T-helper 1 cell (primary cell): ENCODE measurements at places on chromosomes 6 and 20.

- DNase-seq, result no peak
Observed at GRCh38 chr20:42181064-42181463, 562.9 kb upstream of the CHD6 start.

DNA sequence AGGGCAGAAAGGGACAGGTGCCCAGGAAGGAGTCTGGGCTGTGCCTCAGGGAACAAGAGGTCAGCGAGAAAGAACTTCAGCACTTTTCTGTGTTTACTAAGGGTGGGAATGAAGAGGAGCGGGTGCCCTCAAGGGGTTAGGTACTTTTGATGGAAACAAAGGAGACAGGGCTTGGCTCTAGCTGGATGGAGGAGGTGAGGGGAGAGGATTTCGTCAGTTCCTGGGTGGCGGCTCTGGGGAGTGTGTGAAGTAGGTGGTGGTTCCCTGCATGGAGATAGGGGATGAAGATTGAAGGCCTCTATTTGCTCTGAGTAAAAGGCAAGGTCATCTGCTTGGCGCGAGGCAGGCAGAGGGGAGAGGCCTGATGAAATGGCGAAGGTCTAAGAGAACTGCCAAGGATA is 40.0 kb upstream of the ANKRD60 start:
- DNase-seq, result no peak

DNA sequence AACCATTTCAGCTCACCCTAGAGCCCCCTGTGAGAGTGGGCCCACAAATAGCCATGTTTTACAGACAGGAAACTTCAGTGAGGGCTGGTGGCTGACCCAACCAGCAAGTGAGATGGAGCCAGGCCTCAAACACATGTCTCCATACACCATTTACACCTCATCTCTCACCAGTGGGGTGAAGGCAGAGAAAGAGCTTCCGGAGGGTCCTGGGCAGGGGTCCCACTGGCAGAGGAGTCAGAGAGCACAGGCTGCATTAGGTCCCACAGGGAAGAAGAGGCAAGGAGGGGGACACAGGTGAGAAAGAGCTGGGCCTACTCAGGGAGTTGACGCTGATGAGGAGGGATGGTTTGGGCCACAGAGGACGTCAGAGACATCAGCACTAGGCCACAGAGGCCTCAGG is 172.6 kb downstream of the VEGFA start:
- no peak for DNase-seq

- no peak for DNase-seq
Observed at GRCh38 chr6:134447423-134447822, 129.5 kb upstream of the SGK1 start.

GRCh38 chr6:129785756-129786135 is 75.4 kb downstream of the TMEM244 start:
- DNase-seq, result no peak

GRCh38 chr6:124688369-124688768 is 273.9 kb upstream of the RNF217 start:
- DNase-seq, result no peak

DNA sequence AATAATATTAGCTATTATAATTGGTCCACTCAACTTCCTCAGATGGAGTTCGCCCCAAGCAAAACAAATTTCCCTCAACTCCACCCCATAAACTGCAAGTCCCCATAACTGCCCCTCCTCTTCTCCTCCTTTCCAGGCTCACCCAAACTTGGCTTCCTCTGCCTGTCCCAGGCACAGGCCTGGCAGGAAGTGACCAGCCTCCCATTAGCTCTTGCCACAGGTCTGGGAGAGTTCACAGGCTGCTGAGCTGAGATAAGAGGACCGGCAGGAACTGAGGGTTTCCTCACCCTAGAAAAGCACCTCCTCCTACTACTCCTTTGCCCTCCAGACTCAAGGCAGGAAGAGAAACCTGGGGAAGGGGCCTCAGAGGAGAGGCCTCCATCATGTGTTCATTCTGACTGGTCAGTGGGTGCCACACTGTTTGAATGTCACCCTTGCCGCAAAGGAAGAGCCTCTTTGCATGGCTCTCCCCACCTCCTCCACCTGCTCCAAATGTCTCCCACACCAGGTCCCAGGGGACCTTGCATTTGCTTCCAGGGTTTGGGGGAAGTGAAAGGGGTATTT is 24.5 kb upstream of the SMIM29 start:
- DNase-seq, result no peak

GRCh38 chr20:17664025-17664633 is 17.9 kb downstream of the RRBP1 start:
- DNase-seq, result no peak

- DNase-seq, result no peak
Observed at GRCh38 chr6:145204301-145204700, 531.0 kb downstream of the EPM2A start.

GRCh38 chr6:149153100-149153499 is 164.4 kb upstream of the TAB2 start:
- no peak for DNase-seq

- DNase-seq, result no peak
Observed at GRCh38 chr6:42260396-42260888, 42.8 kb upstream of the MRPS10 start.

DNA sequence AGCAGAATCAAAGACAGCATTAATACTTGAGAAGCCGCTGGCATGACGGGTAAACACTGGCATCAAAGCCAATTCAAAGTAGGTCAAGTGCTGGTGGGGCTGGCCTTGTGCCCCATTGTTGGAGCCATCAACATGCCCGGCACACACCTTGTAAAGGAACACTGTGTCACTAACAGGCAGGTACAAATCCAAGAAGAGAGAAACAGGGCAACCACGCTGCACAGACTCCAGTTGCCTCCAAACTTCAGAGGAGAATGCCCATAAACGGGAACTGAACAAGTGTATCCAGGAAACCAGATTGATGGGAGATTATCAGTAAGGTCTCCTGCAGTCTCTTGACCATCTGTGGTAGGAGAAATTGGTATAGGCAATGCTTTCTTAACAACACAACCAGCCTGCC is 127.0 kb upstream of the STXBP5 start:
- DNase-seq, result no peak

DNA sequence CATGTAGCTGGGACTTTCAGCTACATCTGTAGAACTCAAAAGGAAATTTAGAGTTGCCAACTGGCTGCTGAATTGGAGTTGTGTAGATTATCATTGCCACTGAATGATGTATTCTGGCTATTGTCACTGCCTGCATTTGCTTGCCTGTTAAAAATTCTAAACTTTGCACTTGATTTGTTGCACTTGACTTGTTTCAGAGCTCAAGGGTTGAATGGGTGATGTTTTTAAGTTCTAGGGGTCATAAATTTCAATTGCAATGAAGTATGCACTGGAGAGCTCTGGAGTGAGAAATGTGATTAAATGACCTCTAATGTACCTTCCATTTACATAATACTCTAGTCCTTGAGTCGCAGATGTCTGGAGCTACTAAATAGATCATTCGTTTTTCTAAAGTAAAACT is 102.4 kb downstream of the TNFRSF21 start:
- no peak for DNase-seq

GRCh38 chr6:42937548-42938427 is 8.5 kb downstream of the CNPY3 start:
- DNase-seq, result no peak

GRCh38 chr6:108693430-108694154 is 132.9 kb downstream of the FOXO3 start:
- DNase-seq, result no peak

DNA sequence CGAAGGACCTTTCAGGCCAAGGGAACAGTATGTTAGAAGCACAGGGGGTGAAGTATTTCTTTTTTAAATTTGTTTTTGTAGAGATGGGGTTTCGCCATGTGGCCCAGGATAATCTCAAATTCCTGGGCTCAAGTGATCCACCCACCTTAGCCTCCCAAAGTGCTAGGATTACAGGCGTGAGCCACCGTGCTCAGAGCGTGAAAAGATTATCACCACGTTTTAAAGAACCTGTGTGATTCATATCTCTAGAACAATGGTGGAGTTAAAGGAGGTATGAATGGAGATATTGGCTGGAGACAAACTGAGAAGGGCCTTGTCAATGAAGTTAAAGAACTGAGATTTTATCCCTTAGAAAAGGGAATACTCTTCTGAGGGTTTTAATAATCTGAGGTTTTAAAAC is 9.7 kb downstream of the ASF1A start:
- no peak for DNase-seq

DNA sequence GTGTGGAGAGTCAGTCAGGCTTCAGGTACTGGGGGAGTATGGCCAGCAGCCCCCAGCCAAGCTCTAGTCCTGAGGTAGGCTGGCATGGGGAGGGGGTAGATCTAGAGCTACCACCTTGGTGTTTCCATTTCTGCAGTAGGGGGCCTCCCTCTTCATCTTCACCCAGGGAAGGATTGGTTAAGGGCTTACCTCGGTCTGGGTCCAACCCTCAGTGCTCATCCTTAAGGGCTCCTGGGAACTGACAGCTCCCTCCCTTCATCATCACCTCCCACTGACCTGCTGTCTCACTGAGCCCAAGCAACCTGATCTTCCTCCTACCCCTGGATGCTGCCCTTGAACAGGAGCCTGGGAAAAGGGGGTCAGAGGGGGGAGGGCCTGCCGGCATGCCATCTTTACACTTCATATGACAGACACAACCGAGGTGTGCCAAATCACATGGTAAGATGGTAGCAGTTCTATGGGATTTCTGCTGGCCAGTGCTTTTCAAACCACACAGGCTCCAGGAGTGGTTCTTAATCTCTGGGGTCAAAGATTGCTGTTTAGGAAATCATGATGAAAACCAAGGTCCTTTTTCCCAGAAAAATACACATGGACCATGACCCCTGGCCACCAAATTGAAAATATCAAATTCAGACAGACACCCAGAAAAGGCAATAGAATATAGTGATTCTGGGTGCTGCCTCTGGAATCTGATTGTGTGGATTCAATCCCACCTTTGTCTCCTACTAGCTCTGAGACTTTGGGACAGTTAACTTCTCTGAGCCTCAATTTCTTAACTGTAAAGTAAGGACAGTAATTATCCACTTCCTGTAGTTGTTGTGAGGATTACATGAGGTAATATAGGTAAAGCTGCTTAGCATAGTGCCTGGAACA is 3.0 kb downstream of the TP53INP2 start:
- no peak for DNase-seq

- no peak for DNase-seq
Observed at GRCh38 chr6:56314683-56315523, 67.5 kb upstream of the COL21A1 start.

- DNase-seq, result no peak
Observed at GRCh38 chr6:18211338-18211737, 53.0 kb downstream of the DEK start.

- no peak for DNase-seq
Observed at GRCh38 chr6:89692256-89692655, 53.7 kb upstream of the LYRM2 start.

GRCh38 chr6:129607581-129608186 is 102.3 kb downstream of the ARHGAP18 start:
- DNase-seq, result no peak

DNA sequence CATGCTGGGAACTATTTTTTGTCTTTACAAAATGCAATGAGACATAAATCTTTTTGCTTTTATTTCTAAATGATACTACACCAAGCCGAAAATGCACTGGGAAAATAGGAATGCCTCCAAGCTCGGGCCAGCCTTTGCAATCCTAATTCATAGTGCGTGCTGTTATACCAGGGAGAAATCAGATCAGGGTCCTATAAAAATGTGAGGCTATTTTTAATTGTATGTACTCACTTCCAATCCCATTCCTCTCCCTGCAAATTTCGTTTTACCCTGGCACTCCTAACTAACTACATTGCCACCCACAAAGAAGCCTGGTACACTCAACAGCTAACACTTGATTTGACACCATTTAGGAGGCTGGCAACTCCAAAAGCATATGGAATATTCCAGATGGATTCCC is 350.6 kb upstream of the ZFP64 start:
- no peak for DNase-seq

DNA sequence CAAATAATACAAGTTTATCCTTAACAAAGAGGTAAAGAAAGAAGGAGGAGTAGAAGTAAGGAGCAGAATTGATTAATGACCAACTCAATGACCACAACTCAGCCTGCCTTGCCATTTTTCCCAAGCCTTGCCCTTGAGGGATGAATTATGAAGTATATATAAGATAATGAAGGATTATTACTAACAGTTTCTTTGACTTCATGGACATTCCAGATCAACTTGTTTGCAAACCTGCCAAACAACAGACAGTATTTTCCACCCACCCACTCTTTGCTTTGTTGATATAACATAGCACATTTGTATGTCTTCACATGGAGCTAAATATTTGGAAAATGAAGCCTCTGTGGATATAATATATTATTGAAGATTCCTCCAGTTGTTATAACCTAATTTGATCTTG is 9.9 kb upstream of the C6orf141 start:
- no peak for DNase-seq

GRCh38 chr6:67885081-67886033 is 749.7 kb upstream of the ADGRB3 start:
- no peak for DNase-seq

DNA sequence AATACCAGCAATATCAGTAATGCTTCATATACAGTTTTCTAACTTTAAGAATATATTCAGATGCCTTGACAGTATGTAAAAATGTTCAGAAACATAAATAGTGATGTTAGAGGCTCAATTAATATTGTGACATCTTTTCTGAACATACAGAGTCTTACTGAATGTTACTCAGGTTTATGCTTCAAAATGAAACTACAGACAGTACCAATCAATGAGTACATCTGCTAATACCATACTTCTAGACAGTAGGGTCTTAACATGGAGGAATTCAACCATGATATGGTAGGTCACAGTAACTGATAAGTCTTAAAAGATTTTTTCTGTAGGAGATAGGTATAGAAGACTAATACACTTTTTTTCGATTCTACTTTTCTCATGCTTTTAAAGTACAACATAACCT is 8.3 kb downstream of the GCLC start:
- DNase-seq, result no peak

- no peak for DNase-seq
Observed at GRCh38 chr6:163892824-163893561, 478.5 kb downstream of the QKI start.

DNA sequence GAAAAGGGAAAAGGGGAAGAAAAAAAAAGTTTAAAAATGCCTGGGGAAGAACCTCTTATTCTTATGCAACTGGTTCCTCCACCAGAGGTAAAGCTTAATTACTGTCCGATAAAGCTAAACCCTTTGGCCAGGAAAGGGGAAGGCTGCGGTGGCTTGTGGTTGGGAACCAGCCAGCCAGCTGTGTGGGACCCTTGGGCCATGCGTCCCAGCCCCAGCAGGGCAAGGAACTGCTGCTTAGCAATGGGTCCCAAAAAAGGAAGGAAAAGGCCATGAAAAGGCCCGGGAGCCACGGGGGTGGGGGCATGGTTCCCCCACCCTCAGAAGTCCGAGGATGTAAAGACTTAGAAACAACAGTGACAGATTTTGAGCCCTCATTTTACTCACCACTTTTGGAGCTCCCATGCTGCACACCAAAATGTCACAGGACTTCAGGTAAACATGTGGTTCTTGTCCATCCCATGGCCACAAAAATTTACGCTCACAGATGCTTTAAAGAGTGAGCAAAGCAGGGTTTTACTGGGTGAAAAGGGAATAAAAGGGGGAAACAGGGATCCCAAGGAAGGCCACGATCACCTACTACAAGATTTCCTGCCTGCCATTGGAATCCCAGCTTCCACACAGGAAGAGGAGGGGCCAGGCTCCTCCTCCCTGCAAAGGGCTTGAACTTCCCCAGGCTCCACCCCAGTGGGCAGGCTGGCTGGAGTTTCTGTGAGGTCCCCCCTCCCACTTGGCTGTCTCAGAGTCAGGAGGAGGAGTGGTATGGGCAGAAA is 1234.7 kb upstream of the GJE1 start:
- no peak for DNase-seq
